ENCODE measurements at places on chromosomes 16 and 17.

GRCh38 chr17:18037486-18037885, 1.5 kb downstream of the ATPAF2 start:
- DNase-seq = no peak

DNA sequence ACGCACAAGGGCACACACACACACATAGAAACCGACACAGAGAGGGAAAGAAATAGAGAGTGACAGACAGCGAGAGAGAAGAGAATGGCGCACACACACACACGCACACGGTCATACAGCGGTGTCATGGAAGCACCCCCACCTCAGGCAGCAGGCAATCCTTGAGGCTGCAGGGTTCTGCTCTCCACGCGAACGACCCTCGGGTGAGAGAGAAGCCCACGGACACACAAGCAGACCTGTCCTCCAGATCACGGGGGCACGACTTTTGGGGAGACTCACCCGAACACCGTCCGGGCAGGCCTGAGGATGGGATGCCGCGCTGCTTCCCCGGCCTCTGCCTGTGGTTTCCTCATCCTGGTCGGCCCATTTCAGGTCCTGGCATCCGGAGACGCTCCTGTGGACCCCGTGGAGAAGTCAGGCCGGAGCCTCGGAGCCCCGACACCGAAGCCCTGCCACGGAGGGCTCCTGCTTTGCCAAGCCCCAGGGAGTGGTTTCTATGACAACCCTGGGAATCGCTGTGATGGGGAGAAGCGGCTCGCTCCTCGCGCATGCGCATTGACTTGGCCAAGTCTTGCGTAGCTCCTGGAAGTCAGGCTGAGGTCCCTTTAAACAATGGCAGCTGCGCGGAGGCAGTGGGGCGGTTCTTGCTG, 118.2 kb upstream of the KCNJ18 start:
- DNase-seq = no peak

DNA sequence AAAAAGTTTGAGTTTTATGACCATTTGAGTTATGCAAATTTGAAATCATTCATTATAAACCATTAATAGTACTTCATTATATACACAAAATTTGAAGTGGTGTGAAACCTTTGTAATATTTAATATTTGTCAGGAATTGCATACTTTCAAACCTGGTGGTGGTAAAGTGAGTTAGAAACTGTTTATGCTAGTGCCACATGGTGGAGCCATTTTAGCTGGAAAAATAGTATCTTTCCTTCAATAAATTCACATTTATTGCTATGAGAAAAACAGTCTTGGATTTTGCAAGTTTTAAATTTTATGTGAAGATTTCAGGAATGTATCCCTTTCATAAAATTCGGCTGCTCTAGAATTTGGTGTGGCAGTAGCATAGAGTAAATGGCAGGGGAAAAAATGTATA, 7.3 kb upstream of the BLMH start:
- DNase-seq = no peak

- no peak for DNase-seq
Observed at GRCh38 chr16:85090873-85091521, 21.3 kb downstream of the CIBAR2 start.

- DNase-seq = no peak
Observed at GRCh38 chr16:80766798-80767197, 37.6 kb downstream of the CDYL2 start.

DNA sequence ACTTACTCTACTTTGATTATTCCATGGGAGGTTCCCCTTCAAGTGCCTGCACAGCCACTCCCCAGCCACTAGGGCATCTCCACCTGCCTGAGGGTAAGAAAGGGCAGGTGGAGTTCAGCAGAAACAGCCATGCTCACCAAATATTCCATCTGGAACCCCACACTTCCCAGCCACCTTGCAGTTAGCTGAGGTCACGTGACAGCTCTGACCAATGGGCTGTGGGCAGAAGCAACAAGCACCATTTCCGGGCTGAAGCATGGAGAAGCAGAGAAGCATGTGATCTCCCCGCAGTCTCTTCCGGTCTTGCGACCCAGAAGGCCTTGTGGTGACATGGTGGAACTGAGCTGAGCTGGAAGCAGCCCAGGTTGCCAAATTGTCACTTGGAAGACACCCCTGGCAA, 108.6 kb downstream of the CCT6B start:
- no peak for DNase-seq

- DNase-seq = no peak
Observed at GRCh38 chr17:21082001-21082436, 39.2 kb upstream of the USP22 start.

- DNase-seq = no peak
Observed at GRCh38 chr16:54957403-54958166, 26.9 kb downstream of the IRX5 start.

- no peak for DNase-seq
Observed at GRCh38 chr16:79047337-79047736, 553.2 kb downstream of the MAF start.

- DNase-seq = peak; percentile 31
Observed at GRCh38 chr16:26645614-26646013, 421.1 kb upstream of the C16orf82 start.

DNA sequence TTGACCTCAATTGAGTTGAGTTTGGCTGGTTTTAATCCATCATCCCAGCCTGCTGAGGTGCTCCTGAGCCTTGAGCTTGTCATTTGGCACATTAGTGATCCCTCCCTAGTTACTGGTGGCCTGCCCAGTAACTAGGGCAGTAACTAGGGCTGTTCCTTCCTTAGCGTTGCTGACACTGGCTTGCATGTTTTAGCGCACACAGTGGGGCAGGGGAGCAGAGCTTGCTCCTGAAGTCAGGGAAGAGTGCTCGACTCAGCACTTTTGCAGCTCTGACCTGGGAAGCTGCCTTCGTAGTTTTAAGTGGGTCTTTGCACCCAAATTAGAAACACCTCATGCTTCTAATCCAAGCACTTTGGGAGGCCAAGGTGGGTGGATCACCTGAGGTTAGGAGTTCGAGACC, 15.7 kb downstream of the CCDC42 start:
- no peak for DNase-seq

DNA sequence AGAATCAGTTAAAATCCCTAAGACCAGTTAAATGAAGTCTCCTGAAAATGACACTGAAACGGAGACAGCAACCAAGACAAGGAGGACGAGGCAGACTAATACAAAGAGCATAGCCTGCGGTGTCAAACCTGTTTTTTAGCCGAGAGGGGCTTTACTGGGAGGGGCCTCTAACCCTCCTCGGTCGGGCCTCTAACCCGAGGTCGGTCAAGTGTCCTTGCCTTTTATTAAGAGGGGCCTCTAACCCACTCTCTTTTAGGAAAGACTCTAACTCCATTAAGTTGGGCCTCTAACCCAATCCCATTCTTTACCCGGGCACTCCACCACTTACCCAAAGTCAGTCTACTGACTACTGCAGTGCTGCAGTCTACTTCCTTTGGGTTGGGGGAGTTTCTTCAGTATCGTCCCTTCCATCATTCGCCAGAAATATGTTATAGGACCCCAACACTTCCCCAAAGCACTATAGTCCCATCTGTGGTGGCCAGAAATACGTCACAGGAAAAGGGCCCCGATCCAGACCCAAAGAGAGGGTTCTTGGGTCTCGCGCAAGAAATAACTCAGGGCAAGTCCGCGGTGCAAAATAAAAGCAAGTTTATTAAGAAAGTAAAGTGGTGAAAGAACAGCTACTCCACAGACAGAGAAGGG, 39.2 kb upstream of the ARL4D start:
- DNase-seq = no peak

DNA sequence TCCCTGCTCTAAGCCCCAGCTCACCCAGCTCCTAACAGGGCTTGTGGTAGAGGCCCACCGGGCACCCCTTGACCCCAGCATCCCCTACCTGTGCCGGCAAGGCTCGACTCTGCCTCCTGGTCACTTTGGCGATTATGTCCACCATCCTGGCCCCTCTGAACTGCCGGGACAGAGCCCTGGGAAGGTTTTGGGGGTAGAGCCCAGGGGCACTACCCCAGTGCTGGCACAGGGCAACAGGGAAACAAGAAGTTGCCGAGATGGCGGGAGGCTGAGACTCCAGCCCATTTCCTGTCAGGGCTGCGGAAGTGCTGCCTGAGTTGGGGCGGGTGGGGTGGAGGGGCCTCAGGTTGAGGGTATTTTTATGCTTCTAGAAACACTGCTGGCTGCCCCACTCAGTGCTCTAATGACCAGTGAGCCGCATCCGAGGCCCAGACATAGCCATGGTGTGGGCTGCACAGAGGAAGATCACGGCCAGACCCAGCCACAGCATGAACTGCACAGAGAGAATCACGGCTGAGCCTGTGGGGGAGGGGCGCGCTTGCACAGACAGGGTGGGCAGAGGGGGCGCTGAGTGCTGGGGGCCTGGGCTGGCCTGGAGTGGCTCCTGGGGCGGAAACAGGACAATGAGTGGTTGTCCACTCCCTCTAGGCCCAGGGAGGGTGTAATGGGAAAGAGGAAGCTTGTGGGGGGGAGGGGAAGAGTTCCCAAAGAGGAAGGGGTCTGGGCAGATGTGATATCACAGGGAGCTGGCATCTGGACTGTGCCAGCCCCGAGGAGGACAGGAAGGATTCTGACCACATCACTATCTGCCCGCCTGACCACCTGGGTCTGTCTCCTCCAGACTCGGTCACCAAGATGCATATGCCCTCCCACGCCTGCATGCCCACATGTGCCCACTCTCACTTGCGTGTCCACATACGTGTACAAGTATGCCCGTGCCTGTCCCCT, 22.3 kb downstream of the ARHGAP27 start:
- no peak for DNase-seq

DNA sequence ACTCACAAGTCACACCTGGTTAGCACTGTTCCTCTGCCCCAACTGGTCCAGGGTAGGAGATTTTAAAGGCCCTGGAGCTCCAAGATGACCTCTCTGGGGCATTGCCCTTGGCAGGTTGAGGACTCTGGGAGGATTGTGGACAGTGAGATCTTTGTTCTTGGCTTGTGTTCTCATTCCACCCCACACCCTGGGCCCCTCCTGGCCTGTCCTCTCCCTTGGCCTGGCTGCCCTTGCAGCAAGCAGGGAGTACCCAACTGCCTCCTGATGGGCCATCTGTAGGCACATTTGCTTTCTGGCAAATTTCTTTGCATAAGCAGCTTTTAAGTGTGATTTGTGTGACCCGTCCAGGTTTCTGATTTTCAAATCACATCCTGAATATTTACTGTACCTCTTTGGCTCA, 239.6 kb downstream of the UTP18 start:
- no peak for DNase-seq

- DNase-seq = no peak
Observed at GRCh38 chr17:34465789-34466188, 102.8 kb upstream of the CCL1 start.

DNA sequence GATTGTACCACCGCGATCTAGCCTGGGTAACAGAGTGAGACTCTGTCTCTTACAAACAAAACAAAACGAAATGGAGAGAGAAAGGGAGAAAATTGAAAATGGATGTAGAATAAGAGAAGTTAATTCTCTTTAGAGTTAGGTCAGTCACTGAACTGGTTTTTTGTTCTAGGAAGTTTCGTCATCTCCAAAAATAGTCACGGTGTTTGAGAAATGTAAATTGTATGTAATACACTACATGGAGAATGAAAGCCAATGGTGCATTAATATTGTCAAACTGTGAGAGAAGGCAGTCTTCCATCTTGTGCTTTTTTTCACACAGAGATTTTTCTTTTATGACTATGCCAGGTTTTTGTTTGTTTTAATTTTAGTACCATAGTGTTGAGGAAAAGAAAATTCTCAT, 145.9 kb downstream of the BCAS3 start:
- no peak for DNase-seq

DNA sequence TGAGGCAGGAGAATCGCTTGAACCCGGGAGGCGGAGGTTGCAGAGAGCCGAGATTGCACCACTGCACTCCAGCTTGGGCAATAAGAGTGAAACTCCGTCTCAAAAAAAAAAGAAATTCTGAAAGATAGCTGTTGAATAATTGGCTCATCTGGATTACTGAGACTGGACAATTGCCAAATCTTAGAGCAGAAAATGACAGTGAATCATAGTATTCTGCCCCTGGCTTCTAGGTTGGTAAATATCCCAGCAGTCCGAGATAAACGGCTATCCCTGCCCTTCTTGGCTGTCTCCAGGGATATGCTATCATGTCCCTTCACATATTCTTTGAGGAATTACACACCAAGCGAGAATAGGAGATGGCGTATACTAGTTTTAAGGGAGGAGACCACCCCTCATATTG, 35.5 kb upstream of the METTL16 start:
- no peak for DNase-seq

Measured in activated CD4-positive, alpha-beta T cell treated with anti-CD3 and anti-CD28 coated beads for 24 hours (primary cell).